ENCODE measurements at places on chromosomes 2 and 18. TPM values are rescaled to one million over a fixed set of nuclear protein-coding genes. Genes with fewer than 3 reads are reported as not detected.

Gene GULP1
- total RNA-seq: 73.7 TPM

Gene SLC40A1
- 8.8 TPM for total RNA-seq

Gene UPP2
- total RNA-seq: not detected

Gene ABCG5
- not detected for total RNA-seq

Gene CEBPZ
- 68.6 TPM for total RNA-seq

Gene KCNG3
- 0.55 TPM for total RNA-seq

Gene XDH
- total RNA-seq: 0.47 TPM

Gene RAMP1
- 0.52 TPM for total RNA-seq

Gene DPP10
- 53.0 TPM for total RNA-seq

Gene CD8A
- total RNA-seq: 0.12 TPM

Gene ACTR2
- total RNA-seq: 64.0 TPM

Gene ALPP
- not detected for total RNA-seq

Gene B4GALT6
- total RNA-seq: 21.4 TPM

Gene TCF23
- total RNA-seq: not detected

All from NCI-H460 (cell line).